ENCODE measurements at places on chromosomes 1 and 21.

DNA sequence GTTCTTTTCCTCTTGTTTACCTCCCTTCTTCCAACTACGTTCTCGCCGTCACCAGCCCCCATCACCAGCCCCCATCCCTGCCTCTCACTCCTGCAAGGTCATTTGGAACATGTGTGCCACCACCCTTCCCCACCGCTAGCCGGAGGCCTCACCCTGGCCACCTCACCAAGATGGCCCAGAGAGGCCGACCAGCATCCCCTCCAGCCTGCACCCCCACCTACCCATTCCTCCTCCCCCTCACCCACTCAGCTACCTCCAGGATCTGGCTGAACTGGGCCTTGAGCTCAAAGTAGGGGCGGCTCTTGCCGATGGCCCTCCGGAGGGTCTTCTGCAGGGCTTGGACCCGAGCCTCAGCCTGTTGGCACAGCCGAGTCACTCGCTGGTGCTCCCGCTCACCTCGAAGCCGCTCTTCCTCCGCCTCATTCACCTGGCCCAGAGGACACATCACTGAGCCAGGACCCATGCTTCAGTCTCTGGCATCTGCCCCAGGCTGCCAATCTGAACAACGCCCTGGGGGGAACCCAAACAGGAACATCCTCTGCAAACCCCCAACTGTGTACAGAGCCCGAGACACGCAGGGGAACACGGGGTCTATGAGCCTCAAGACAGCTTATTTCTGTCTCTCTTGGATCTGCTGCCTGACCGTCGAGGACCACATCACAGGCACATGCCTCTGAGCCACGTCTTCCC, 12.8 kb downstream of the SH3BP5L start:
- no peak for DNase-seq

- DNase-seq = no peak
These were observed 11.0 kb downstream of the PRDM15 start for GRCh38 chr21:41868062-41868710.

GRCh38 chr1:60848583-60849188, 233.7 kb upstream of the NFIA start:
- peak; percentile 52 for DNase-seq

- DNase-seq = no peak
These were observed 234.4 kb downstream of the LTN1 start for GRCh38 chr21:28758042-28758882.

DNA sequence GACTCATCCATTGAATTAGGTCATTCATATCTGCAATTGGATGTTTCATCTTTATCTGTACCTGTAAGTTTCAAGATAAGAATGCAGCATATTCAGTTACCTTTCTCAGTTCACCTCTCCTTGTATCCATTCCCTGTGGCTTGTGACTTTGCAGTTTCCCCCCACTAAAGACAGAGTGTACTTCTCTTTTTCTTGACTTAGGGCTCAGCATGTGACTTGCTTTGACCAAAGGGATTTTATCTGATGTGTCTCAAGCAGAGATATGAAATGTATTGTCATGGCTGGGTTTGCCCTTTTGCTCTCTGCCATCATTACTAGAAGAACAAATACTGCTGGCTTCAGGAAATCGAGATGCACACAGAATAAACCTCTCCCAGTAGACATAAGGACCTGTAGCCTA, 754.8 kb downstream of the ADGRL2 start:
- DNase-seq = no peak

DNA sequence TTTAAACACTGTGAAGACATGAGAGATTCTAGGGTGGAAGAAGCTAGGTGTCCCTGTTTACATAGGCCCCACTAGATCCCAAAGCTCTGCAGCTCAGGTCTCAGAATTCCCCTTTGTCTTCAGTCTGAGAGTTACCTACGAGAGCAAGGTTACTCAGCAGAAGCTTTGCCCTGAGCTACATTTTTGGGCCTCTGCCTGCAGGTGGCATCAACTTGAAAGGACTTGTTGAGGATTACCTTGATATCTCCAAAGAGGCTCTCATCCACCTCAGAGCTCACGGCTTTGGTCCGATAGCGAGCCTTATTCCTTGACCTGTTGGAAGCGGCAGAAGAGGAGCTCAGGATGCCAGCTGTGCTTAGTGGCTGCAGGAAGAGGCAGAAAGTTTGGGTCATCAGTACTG, 7.0 kb downstream of the CFAP45 start:
- DNase-seq = no peak

DNA sequence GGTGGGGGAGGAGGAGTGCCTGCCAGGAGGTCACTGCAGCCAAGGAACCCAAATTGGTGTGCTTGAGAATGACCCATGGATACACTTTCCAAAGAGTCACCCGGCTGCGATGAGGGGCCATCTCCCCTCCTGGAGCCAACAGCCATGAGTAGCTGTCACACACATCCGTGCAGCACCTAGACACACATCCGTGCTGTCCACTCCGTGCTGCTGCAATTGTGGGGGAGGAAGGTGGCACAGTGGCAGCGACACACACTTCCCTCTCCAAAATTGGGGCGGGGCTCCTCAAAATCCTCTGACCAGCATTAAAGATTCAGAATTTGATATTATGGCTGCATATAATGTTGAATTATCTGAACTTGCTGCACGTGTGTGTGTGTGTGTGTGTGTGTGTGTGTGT, 15.8 kb downstream of the TP73 start:
- DNase-seq = no peak

- no peak for DNase-seq
These were observed 291.5 kb downstream of the FAM72C start for GRCh38 chr1:143680304-143680703.

DNA sequence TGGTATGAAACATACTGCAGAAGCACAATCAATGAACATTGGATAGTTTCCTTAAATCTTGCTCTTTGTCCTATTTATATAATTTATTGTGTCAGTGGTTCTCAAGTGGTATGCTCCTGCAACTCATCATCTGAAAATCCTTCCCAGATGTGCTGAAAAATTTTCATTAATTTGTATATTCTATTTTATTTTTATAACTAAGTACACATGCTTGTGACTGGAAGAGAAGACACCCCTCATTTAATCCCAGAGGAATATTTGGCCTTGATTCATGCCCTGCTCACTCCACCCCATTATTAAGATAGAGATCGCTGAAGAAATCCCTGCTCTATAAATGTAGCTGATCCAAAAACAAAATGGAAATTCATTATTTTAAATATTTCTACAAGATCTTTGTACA, 870.5 kb upstream of the CXADR start:
- no peak for DNase-seq

DNA sequence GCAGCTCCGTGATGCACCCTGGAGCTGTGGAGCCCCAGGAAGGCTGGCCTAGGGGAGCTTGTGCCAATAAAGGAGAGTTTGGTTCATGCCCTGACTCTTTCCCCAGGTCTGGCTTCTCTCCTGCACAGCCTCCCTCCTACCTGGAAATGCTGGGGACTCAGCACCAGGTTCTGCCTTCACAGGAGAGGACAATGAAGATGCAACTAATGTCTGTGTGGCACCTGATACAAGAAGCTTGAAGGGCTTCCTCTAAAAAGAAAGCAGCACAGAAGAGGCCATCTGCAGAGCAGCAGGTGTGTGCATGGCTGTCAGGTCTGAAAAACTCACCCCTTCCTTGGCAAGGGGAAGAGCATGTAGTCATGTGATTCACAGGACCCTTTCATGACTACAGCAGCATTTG, 43.7 kb upstream of the SLC44A3 start:
- DNase-seq = no peak

GRCh38 chr1:223737342-223737741, 25.0 kb downstream of the CAPN2 start:
- no peak for DNase-seq

DNA sequence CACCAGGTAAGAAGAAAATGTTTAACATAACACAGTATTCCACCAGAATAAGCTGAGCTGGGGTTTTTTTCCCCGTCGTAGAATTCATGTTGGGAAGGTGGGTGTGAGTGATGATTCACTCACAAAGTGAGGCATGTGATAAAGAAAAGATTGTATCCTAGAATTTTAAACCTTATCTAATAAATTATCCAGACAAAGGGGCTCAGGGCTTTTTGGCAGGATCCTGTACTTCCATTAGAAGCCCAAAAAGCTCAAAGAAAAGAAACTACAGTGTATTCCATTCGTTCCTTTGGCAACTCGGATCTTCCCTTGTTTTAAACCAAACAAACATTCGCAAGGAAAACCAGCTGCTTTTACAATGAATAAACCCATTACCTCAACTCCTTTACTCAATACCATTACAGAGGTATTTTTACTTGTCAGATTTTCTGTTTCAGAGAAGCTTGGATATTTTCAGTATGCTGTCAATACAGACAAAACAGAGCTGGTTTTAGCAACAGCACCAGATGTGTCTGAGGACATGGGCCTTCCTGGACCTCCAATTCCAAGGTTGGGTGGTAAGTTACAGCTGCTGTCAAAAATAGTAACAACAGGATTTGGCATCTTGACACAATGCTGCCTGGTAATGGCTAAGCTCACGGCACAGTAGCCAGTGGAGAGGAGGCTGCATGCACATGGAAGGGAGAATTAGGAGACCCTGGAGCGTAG, 159.9 kb upstream of the RUNX1 start:
- DNase-seq = no peak

DNA sequence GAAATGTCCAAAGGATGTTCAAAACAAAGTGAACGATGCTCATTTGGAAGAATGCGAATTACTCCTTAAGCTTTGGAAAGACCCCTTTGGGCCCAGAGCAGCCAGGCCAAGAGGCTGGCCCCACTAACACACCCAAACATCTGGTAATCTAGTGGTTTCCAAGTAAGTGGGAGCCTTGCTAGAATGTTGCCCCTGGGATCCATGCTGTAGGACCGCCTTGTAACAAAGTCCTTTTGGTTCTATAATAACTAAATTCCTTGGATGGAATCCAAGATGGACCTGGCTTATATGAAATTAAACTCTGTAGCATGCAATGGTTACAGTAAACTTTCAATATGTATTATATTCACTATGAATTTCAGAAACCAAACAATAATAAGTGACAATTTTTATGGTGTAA, 25.3 kb downstream of the GPR3 start:
- no peak for DNase-seq

DNA sequence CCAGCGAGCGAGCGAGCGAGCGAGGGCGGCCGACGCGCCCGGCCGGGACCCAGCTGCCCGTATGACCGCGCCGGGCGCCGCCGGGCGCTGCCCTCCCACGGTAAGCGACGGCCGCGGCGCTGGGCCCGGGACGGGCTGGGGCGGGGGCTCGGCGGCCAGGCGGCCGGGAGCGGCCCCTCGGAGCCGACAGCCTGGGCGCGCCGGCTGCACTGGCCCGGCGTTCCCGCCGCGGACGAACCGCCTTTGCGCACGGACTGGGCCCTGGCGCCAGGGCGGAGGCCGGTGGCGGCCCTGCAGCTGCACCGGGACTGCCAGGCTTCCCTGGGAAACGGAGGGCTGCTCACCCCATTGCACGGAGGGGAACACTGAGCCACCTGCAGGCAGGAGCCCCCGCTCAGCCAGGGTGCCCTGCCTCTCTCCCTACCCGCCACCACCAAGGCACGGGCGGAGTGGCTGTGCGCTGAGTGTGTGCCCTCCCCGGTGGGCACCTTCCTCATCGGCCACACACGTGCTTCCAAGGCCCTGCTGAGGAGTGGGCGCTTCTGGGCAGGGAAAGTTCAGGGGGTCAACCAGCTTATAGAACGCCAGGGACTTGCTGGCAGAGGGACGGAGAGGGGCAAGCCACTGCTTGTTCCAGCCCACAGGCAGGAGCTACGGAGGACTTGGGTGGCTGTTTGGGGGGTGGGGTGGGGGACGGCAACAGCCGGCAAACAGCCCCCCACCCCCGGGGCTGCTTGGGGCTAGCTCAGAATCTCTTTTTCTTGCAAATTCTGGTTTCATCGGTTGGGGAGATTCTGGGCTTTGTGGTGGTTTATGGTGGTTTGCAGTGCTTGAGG, 532 bp downstream of the CSF1 start:
- DNase-seq = no peak

GRCh38 chr1:81254560-81254959, 546.2 kb upstream of the ADGRL2 start:
- DNase-seq = no peak

GRCh38 chr21:26756491-26757159, 88.6 kb downstream of the ADAMTS1 start:
- no peak for DNase-seq

DNA sequence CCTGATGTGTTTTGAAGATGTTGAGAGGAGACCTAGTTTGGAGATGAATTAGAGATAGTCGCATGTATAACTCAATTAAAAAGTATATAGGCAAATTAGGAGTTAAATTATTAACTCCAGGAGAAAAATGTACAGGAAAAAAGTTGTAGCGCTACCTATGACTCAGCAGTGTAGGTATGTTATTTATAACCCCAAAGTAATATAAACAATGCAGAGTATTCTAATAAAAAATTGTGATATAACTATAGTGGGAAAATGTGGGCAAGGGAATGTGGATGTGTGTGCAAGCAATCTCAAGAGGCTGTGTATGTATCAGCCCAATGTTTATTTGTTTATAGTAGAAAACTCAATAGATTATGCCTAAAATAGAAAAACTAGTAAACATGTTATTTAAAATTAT, 144.5 kb downstream of the BRINP2 start:
- no peak for DNase-seq

- peak; percentile 48 for DNase-seq
These were observed 577 bp upstream of the CEP350 start for GRCh38 chr1:179953974-179954492.

- DNase-seq = no peak
These were observed 142.4 kb downstream of the CAMTA1 start for GRCh38 chr1:6927626-6928025.

GRCh38 chr1:88825721-88826120, 65.6 kb downstream of the GTF2B start:
- DNase-seq = no peak

GRCh38 chr1:85936057-85936456, 220.5 kb downstream of the COL24A1 start:
- DNase-seq = no peak

DNA sequence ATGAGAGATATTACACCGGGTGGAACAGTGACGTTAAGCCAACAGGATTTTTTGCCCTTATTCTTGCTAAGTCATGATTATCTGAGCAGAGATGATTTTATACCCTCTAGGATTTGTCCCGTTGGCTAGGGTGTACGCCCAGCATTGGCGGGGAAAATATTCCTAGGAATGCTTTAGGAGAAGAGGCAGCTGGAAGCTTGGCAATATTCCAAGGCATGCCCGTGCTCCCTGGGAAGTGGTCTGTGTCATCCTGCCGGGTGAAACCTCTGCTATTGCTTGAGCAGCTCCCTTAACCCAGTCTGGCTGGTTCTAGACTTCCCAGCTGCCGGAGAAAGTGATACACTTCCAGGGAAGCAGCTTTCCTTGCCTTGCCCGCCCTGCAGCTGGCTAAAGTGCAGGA, 16.2 kb downstream of the CHRNB2 start:
- no peak for DNase-seq
